ENCODE measurements at places on chromosomes 3 and 15.

DNA sequence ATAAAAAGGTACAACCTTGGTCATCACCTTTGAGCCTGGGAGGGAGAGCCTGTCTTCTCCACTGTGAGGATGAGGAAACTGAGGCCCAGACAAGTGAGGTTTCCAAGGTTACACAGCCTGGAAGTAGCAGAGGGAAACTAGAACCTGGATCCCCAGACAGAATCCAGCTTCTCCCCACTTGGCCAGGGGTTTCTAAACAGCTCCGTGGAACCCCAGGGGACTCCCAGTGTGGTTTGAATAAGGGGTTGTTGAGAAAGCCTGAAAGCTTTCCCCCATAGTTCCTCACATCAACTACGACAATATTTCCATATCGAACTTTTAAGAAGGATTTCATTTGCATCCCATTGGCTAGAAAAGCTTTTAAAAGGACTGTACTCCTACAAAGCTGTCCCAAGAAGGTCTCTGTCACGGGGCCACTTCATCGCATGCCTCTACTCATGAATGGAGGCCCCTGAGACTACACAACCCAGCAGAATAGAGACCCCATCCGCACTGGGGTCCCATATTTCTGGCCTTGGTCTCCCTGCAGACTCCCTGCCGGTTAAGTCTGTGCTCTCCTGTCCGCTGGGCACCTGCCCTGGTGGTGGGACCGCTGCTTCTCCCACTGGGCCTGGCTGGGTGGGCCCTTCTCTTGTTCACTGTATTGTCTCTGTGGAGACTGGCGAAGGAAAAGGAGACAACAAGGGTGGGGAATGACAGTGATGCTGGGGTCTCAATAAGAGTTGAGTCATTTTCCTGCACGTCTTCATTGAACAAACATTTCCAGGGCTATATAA is 178.5 kb downstream of the SMAD6 start:
- no peak for DNase-seq

- DNase-seq, result no peak
These were observed 44.8 kb upstream of the MRPL3 start for GRCh38 chr3:131547585-131547984.

DNA sequence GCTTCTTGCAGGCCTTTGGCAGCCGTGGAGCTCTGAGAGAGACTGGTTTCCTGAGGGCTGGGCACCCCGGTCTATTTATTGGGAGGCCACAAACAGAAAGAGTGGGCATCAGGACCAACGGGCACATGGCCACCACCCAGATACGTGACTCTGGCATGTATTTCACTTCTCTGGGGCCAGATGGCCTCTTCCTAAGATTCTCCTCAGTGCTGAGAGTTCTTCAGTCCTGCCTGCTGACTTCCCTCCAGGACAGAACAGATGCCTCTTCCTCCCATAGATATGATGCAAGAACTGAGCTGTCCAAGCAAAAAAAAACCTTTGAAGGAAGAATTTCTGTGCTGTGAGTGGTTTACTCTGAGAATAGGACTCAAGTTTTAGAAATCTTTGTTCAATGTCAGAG is 107.7 kb downstream of the IGF2BP2 start:
- no peak for DNase-seq

DNA sequence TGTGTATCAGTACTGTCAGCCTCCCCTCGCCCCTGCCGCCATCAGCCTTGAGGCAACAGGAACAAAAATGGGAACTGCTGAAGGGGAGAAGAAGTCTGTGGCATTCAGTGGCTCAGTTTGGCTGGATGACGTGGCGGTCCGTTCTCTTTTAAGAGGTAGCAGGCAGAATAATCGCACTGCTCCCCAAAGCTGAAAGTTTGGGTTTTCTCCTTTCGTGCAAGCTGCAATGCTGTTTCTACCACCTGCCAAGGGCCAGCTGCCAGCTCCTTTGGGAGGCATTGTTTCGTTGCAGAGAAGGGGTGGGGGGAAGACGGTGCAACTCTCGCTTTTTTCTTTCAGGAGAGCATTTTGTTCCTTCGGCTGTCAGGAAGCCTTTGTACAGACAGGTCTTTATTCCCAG is 369.6 kb upstream of the RORA start:
- DNase-seq, result no peak

- DNase-seq, result no peak
These were observed 565.3 kb downstream of the CADM2 start for GRCh38 chr3:85524104-85524503.

- DNase-seq, result no peak
These were observed 291.8 kb upstream of the GBE1 start for GRCh38 chr3:82053236-82053635.

DNA sequence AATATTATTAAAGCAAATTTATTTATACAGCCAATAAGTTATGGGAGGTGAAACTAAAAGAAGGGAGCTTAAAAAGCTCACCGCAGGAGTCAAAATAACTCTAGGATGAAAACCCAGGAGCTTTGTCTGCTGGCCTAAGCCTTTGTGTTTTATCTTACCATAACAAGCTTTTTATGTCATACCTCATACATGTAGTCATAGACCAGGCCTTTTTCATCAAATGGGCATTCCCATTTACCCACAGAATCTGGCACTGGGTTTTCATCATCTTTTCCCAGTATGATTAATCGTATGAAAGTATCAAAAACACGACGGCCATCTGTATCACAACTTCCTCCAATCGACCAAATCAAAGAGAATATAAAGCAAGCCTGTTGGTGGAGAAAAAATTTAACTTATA is 122.8 kb downstream of the DNAH12 start:
- no peak for DNase-seq

GRCh38 chr15:28895566-28895965 is 9.8 kb downstream of the APBA2 start:
- DNase-seq, result no peak

DNA sequence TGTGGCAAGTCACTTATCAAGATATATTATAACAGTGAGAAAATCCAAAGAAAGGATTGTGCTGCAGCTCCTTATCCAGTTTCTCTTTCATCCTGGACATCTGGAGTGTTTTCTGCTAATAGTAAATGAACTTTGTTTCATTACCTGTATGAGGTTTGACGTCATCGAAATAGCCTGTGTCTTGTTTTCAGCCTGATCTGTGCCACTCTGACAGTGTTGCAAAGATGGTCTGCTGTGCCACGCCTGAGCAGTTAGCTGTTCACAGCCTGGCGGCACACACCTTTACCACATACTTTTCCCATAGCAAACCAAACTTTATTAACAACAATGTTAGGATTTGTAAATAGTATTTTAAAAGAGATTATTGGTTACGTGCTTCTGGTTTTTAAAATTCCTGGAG is 34.0 kb downstream of the YEATS2 start:
- no peak for DNase-seq

DNA sequence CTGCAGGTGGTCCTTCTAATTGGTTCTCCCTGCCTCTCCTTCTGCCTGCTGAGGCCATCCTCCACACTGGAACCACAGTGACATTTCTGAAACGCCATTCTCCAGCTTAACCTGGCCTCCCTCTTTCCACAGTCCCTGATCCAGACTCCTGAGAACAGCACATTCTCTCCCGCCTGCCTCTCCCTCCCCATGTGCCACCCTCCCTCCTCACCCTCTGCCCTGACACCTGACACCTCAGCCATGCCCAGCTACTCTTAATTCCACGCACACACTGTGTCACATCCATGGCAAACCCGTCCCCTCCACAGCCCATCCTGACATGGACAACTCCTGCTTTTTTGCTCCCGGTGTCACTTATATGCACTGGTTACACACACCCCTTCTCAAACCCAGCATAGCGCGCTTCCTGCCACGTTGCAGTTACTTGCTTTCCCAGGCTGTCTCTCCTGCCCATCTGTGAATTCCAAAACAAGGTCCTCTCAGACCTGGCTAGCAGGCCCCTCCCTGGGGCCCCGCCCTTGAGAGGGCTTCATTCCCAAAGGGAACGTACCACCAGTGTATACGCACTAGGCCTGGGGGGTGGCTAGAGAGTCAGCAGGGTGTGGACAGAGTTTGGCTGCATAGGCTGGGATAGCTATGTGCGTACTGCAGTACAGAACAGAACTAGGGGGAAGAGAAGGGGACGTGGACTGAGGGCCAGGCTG is 92.7 kb upstream of the BLM start:
- DNase-seq, result no peak

- no peak for DNase-seq
These were observed 29.7 kb upstream of the OR4F6 start for GRCh38 chr15:101773496-101774100.

DNA sequence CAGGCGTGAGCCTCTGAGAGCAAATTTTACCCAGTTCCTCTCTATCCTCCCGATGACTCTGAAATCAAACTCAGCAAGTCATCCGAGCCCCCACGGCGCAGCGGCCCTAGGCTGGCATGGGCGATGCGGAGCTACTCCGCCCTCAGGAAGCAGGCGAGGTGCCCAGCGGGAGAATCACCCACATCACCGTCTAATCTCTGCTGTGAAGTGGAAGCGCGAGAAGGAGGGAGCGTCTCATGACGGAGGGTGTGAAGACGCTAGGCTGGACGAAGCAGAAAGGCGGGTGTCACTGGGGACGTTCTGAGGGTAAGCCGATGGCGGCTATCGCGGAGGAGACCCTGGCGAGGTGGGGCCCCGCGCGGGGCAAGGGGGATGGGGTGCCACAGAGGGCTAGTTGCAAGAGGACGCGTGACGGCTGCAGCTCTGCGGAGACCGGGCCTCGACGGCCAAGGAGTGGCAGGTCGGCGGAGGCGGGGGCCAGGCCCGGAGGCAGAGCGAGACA is 9.1 kb upstream of the GNAI2 start:
- no peak for DNase-seq

DNA sequence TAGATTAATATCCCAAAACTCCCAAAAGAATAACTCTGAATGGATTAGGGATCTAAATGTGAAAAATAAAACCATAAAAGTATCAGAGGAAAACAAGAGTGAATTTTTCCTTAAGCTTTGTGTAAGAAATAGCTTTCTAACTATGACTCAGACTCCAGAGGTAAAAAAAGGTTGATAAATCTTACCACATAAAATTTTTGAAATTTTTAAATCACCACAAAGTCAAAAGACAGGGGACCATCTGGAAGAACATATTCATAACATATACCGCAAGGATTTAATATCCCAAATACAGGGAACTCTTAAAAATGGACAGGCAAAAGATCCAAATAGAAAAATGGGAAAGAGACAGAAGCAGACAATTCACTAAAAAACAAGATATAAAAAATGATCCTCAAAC is 145.0 kb downstream of the ARNT2 start:
- no peak for DNase-seq

DNA sequence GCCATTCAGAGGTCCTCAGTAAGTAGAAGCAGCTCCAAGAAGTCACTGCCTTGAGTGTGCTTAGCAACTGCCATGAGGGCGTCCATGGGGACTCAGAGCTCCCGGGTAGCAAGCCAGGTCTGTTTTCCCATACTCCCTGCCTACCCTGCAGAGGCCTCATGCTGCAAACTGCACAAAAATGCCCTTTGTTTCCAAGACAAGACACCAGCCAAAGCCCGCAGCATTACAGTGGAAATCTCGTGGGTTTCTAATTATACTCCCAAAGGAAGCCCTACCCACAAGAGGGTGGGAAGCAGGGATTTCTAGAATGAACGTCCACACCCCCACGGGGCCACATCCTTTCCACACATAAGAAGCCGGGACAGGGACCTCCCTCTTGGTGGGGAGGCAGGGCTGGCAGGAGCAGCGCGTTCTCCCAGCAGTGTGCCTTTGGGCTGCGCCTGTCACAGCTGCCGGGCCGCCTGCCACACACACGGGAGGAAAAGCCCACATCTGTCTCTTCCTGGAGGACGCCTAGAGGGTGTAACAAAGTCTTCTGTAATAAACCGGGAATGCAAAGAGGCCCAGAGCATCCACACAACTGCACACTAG is 31.1 kb downstream of the FAM174B start:
- DNase-seq, result no peak

DNA sequence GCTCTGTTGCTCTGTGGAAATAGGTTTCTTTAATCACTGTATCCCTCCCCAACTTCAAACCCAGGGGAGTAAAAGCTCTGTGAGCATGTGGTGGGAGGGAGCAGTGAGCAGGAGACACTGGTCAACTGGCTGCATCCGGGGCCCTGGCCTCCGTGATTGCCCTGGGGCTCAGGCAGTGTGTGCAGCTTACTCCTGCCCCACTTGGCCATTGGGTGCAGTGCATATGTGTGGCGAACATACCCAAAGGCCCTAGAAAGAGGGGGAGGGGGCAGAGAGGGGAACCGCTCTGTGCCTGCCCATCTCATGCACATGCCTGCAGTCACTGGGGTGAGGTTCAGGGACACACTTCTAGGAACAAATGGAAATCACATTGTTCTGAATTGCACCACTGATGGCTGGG is 378.7 kb downstream of the ZBBX start:
- DNase-seq, result no peak

GRCh38 chr3:52454938-52455282 is 494 bp upstream of the NISCH start:
- no peak for DNase-seq

DNA sequence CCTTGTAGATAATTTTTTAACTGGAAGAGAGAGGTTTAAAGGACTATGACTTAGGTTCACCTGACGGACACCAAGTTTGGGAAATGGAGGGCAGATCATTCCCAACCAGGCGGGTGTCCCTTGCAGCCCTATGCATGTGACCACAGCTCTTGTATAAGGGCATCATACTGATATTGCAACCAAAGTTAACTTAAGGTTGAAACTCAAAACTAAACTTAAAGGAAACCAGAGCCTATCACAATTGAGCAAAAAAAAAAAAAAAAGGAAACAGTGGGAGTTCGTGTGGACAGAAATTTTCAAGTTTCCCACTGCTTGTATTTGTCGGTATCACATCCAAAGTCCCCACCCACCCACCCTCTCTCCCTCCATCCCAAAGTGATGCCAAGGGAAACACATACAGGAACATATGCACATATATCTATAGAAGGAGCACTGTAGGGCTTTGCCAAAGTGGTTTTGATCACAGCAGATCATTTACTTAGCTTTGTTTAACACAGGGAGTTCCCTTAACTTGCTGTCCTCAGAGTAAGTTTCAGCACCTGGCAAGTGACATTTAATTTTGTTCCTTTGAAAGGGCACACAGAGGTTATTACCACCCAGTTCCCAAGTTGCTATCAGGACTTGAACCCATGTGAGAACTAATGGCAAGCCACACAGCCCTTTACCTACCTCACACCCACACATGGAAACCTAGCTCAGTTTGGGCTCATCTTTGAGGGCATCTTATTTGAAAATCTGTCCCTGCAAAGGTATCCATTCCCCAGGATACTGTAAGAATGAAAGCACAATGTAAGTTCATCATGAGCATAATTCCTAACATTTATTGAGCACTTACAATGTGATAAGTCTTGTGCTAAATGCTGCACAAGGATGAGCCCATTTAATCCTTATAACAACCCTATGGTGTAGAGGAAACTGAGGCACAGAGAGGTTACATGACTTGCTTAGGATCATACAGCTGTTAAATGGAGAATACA is 204.5 kb upstream of the CMC1 start:
- DNase-seq, result no peak

DNA sequence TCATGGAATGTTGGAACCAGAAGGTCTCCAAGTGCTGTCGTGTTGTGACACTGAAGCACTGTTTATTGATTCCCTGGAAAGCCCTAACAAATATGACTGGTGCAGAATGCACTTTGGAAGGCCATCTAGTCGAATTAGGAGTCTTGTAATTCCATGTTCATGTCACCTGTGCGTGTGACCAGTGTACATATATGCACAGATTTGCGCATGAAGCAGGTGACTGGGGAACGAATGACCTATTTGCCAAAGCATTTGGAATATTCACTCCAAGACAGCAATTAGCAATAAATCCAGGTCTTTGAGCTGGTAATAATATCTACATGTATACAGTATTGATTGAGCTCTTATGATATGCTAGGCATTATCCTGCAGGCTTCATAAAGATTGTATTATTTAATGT is 177.5 kb upstream of the PFN2 start:
- DNase-seq, result no peak

Measured in activated CD4-positive, CD25-positive, alpha-beta regulatory T cell treated with anti-CD3 and anti-CD28 coated beads, Interleukin-2, amount 50 U/mL, for 16 hours (primary cell).